ENCODE measurements at places on chromosomes 13 and 19.

- no peak for DNase-seq
Observed at GRCh38 chr19:43704002-43704705, 11.7 kb upstream of the IRGC start.

- no peak for DNase-seq
Observed at GRCh38 chr13:38361542-38362262, 12.1 kb downstream of the UFM1 start.

- no peak for DNase-seq
Observed at GRCh38 chr13:60838581-60838980, 441.6 kb downstream of the TDRD3 start.

GRCh38 chr13:94481941-94482340, 2.5 kb upstream of the DCT start:
- DNase-seq: no peak

DNA sequence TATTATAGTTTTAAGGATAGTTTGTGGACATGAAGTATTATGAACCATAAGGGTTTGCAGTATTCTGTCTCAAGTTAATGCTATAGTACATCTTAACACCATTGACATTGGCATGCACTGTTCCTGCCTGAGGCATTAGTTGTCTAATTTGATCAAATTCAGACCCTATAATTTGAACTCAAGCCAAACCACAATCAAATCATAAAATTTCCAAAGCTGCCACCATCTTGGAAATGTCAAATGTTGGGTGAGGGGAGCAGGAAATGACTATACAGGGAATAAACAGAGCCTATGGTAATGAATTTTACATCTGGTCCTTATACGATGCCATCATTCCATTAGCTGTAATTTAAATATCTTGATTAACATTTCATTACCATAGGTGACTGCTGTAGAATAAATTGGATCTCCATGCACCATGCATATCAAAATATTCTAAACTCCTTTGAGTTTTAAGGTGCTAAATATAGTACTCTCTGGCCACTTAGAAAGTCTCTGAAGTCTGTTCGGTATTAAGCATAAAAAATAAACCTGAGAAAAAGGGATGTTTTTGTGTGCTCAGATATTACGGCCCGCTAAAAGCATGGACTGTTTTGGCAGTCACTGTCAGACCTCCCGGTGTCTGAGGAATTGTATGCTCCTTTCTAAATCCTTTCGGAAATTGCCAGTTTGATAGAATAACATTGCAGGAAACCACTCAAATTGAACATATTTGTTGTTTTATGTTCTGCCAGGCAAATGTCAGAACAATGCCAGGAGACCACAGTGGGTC, 257.7 kb downstream of the SPRY2 start:
- no peak for DNase-seq

DNA sequence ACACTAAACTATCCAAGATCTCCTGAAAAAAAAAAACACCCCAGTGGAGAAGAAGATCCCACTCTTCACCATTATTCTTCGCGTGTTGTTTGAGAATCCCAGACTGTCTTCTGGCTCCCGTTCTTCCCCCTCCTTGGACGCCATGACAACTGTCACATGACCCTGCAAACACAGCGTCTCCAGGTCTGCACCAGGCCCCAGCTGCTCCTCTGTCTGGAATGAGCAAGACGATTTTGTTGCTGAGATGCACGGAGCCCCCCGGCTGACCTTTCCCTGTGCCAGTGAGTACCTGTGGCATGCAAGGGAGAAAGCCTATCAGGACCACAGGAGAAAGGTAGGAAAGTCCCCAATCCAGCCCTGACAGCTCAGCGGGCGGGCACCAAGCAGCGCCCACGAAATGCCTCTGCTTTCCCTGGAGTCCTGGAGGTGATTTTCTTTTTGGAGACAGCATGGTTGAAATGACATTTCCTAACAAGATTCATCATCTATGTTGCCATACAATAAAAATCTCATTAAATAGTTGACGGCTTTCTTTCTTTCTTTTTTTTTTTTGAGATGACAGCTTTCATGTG, at the start of gene CFAP97D2:
CFAP97D2 (plus strand) TSS at position 171 of the 572 bp plus-strand sequence; CDS start at position 245, 74 bp downstream.
- DNase-seq: no peak

DNA sequence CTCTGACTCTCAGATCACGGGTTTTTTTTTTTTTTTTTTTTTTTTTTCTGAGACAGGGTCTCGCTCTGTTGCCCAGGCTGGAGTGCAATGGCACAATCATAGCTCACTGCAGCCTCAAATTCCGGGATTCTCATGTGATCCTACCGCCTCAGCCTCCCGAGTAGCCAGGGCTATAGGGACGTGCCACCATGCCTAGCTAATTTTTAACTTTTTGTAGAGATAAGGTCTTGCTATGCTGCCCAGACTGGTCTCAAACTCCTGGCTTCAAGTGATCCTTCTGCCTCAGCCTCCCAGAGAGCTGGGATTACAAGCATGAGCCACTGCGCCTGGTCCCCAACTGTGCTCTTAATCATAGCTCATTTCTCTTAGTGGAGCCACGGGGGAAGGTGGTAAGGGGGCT, 4.6 kb upstream of the GRAMD1A start:
- DNase-seq: no peak
